Progenitor cell of endocrine pancreas (in vitro differentiated cells): ENCODE measurements at places on chromosomes 6 and 20. TPM values are rescaled to one million over a fixed set of nuclear protein-coding genes. Genes with fewer than 3 reads are reported as not detected.

GRCh38 chr6:143707697-143708096 lies 29.9 kb downstream of the PHACTR2 start:
- no peak overlapping the region for H3K27ac ChIP-seq
- no peaks in the 10 kb centered on the region for H3K27me3 ChIP-seq
- peaks cover 12% of the 10 kb centered on the region for H3K36me3 ChIP-seq
- no peak for DNase-seq

MMP24 gene
- total RNA-seq = 3.4 TPM in 2 replicates

DNA sequence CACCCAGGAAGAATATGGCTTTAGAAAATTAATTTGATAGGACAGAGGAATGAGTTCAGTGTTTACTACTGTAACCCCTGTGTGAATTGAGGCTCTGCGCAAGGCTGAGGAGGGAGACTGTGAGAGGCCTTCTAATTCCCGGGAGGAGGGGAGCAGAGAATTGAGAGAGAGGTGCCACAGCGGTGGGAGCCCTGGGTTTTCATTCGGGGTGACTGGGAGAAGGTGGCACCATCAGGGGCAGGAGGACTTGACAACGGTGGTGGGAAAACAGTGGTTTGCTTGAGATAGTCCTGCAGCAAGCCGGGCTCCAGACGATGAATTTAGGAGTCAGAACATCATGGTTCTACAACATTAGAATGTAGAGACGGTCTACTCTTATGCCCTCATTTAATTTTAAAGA lies 9.2 kb downstream of the DUSP22 start:
- no peak overlapping the region for H3K27ac ChIP-seq
- peaks cover 2% of the 10 kb centered on the region for H3K36me3 ChIP-seq
- H3K27me3 ChIP-seq = no peaks in the 10 kb centered on the region
- no peak for DNase-seq

WFDC2 gene
- total RNA-seq = 161 and 188 TPM in 2 replicates

DNA sequence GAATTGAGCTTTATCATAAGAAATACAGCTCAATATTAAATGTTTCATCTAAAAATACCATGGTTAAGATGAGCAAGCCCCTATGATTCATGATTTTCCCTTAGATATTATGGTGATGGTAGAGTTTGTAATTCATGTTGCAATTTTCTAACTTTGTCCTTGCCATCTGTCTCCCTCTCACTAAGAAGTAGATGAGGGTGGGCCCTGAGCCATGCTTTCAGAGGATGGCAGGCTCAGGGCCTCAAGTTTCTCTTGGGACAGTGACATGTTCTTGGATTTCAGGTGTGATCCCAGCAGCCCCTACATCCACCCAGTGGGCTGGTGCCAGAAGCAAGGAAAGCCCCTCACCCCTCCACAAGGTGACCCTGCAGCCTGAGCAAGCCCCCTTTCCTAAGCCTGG lies 25.6 kb downstream of the L3MBTL1 start:
- no peaks in the 10 kb centered on the region for H3K27me3 ChIP-seq
- H3K27ac ChIP-seq = no peak overlapping the region
- no peaks in the 10 kb centered on the region for H3K36me3 ChIP-seq
- no peaks in the 10 kb centered on the region for H3K4me1 ChIP-seq

DNA sequence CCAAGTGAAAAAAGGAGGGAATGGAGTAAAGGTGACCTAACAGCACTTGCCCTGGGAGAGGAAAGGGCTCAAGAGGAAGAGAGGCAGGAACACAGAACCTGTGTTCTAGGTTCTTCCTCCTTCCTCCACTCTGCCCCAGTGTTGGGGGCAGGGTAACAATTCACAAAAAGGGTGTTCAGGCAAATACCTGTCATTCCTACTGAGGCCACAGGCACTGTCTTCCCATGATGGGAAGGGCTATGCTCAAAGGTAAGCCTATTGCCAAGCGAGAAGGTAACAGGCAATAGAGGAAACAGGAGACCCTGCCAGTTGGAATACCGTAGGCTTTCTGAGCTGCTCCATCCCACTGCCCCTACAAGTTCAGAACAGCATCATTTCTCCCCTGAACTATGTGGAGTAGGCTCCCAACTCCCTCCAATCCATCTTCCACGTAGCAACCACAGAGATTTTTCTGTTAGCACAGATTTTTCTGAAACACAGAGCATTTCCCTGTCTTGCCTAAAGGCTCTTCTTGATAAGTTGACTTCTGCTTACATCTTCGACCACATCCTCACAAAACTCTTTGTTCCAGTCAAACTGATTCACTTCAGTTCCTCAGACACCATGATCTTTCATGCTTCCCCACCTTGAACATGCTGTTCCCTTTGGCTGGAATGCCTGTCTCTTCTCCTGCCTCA lies 2.7 kb downstream of the AGPAT1 start:
- DNase-seq = no peak
- H3K4me1 ChIP-seq = peaks cover 47% of the 10 kb centered on the region
- H3K27me3 ChIP-seq = no peaks in the 10 kb centered on the region
- H3K36me3 ChIP-seq = peaks cover 26% of the 10 kb centered on the region

DNA sequence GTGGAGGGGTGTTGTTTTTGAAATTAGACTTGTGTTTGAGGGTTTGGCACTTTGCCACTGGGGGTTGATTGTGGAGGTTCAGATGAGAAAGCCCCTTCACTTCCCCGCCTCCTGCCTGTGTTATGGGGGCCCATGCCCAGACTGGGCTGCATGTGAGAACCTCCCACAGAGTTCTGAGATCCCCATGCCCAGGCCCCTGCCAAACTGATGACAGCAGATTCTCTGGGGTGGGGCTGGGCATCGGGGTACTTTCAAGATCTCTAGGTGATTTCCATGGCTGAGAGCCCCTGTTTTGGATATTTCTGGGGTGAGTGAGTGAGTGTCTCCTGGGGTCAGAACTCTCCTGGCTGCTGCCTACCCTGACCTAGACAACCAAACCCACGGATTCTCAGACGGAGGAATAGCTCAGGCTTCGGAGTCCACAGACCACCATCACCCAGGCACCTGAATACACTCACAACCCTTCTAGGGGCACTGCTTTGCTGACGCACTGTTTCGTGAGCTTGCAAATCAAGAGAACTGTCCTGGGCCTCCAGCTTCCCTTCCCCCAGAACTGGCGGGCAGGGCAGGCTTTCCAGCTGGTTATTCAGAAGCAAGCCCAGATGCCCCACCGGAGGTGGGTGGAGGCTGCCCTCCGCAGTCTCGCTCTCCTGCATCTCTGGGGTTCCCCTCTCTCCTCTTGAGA lies 6.3 kb downstream of the BCAS1 start:
- DNase-seq = no peak
- H3K4me3 ChIP-seq = no peak overlapping the region
- peaks cover 27% of the 10 kb centered on the region for H3K4me1 ChIP-seq
- H3K36me3 ChIP-seq = no peaks in the 10 kb centered on the region
- H3K27ac ChIP-seq = no peak overlapping the region
- no peaks in the 10 kb centered on the region for H3K27me3 ChIP-seq

GRCh38 chr6:143061597-143062385 lies 1.1 kb downstream of the AIG1 start:
- H3K27me3 ChIP-seq = no peaks in the 10 kb centered on the region
- DNase-seq = no peak
- peak overlapping the region; percentile 92 for H3K4me3 ChIP-seq
- peak overlapping the region; percentile 99 for H3K27ac ChIP-seq
- peaks cover 27% of the 10 kb centered on the region for H3K4me1 ChIP-seq

- no peaks in the 10 kb centered on the region for H3K27me3 ChIP-seq
- DNase-seq = no peak
- peak overlapping the region; percentile 81 for H3K4me3 ChIP-seq
- H3K36me3 ChIP-seq = peaks cover 9% of the 10 kb centered on the region
- peak overlapping the region; percentile 99 for H3K27ac ChIP-seq
Observed at GRCh38 chr6:34236131-34236442, 586 bp upstream of the HMGA1 start.

DNA sequence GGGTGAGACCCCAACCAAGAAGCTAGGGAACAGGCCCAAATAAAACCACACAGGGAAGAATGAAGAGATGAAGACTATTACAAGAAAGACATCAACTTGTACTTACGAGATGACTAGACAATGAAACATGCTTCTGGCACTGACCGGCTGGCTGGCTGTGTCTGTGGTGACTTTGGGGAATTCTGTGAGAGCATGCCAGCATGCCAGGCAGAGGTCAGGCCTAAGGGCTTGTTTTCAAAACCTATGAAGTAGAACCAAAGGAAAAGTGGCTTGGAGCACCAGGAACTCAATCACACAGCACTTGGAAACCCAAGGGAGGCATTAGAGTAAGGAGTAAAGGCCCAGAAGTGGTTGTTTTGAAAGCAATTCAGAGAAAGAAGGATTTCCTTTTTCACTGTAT lies 28.4 kb upstream of the GSTA3 start:
- H3K27ac ChIP-seq = no peak overlapping the region
- H3K27me3 ChIP-seq = no peaks in the 10 kb centered on the region
- H3K4me1 ChIP-seq = no peaks in the 10 kb centered on the region
- H3K4me3 ChIP-seq = no peak overlapping the region
- H3K36me3 ChIP-seq = no peaks in the 10 kb centered on the region
- no peak for DNase-seq

- no peak for DNase-seq
- H3K4me3 ChIP-seq = no peak overlapping the region
- no peaks in the 10 kb centered on the region for H3K36me3 ChIP-seq
- no peak overlapping the region for H3K27ac ChIP-seq
- peaks cover 5% of the 10 kb centered on the region for H3K27me3 ChIP-seq
Observed at GRCh38 chr6:165915022-165915770, 252.2 kb upstream of the PDE10A start.

TINAG gene
- not detected in 2 replicates for total RNA-seq
